ENCODE measurements at places on chromosomes 1 and 21.

GRCh38 chr1:205579711-205580110 lies 52.1 kb downstream of the ELK4 start:
- DNase-seq, result no peak

DNA sequence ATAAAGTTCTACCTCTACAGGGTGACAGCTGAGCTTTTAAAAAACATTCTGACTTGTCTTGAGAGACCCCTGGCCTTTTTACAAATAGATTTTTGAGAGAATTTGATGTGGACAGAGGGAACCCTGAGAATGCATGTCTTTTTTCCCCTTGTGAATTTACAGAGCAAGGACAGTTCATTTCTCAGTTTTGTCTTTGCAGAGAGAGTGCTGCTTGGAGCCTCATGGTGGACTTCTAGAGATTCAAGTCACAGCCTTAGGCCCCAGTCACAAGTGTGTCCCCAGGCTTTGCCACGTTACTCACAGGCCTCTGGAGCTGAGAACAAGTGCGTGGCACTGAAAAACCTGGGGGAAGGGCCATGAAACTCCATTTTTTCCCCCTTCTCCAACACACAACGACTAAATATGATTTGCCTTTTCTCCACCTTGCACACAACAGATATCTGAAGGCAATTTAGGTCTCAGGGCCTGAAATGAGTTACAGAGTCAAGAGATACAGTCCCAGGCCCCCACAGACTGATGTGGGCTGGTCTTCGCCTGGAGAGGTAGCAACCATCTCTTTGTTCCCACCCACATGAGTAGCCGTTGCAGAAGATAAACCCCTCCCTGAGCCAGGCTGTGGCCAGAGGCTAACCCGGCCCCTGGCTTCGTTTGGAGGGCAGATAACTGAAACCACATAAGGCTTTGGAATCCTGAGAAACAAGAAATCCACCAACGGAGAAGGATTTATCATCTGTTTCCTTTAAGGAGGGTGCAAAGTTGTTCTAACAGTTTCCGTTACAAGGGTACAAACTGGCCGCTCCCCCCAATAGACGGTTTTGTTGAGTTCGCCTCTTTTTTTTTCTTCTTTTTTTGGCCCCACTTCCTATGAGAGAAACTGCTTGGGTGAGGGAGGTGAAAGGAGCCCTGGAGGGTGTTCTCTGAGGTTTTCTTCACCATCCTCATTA lies 1.0 kb upstream of the PIGV start:
- peak; percentile 94 for DNase-seq

DNA sequence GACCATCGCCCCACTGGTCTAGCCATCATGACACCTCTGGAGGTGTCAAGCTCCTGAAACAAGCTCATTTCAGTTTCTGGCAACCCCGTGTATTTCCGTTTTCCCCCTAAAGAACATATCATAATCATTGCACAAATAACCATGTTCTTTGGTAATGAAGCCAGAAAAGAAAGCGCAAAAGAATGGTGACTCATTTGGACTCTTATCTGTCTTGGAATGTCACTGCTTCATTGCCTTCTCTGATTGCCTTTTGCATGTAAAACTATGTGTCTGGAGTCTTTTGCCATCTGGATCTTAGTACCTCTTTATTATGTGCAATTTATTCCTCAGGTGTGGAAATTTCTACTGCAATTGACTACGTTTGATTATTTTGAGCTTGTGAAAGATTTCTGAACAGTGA lies 110.5 kb downstream of the COLGALT2 start:
- peak; percentile 15 for DNase-seq

DNA sequence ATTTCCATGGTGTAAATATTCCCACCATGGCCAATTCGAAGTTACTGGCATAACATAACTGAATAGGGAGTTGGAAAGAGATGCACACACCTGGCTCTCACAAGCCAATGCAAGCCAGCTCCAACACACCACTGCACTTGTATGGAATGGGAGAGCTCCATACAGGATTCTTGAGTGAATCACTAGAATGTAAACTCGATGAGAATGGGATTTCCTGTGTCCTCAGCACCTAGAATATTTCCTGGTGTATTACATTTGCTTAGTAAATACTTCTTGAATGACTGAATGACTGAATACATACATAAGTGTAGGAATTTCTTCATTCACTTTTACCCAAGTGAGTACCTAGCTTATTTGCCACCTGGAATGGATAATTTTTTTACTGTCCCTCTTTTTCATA lies 16.2 kb upstream of the PPIE start:
- DNase-seq, result no peak

DNA sequence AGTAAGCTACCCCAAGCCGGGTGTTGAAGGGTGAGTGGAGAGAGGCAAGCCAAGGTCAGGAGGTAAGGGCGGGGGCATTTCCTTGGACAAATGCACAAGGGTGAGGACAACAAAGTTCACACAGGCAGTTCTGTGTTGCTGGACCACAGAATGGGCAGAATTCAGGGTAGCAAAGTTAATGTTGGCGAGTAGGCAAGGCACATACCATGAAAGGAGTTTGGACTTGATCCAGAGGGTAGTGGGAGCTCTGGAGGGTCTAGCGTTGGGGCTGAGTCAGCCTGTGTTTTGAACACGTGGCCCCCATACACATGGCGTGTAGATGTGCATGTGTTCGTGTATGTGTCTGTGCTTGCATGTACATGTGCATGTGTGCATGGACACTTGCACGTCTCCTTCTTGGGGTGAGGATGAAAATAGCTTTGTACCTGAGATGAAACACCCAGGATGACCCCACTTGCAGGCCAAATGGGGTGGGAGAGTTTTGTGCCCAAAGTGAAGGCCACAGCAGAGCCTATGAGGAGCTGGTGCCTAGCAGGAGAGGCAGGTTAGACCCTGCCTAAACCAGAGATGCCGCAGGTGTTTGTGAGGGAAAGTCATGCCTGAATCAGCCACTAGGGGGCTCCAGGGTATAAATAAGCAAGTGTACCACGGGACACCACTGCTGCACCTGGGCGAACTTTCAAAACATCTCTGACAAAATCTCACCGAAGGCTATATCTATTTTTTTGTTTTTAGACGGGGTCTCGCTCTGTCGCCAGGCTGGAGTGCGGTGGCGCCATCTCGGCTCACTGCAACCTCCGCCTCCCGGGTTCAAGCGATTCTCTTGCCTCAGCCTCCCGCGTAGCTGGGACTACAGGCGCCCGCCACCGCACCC lies 21.8 kb downstream of the SLC27A3 start:
- DNase-seq, result peak; percentile 68

DNA sequence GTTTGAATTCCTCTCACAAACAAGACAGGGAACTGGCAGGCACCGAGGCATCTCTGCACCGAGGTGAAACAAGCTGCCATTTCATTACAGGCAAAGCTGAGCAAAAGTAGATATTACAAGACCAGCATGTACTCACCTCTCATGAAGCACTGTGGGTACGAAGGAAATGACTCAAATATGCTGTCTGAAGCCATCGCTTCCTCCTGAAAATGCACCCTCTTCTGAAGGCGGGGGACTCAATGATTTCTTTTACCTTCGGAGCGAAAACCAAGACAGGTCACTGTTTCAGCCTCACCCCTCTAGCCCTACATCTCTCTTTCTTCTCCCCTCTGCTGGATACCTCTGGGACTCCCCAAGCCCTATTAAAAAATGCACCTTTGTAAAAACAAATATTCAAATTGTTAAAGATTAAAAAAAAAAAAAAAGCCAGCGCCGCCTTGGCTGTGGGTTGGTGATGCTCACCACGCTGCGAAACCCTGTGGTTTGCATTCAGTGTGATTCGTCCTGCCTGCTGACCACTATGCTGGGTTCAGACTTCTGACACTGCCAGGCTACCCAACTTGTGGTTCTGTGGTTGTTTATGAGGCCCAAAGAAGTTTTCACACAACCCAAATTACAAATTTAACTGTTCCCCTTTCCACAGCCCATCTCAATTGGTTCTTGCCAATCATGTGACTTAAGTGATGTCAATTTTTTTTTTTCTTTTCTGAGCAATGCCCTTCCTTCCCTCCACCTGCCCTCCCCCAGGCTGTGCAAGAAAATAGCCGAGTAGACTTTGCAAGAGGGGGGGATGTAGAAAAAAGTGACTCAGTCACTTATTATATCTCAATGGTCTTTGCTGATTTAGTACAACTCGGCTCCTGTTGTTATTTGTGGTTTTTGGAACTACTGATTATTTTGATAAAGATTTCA lies at the start of gene RUNX1:
Gene RUNX1 (minus strand): TSS at position 597 of the 912 bp plus-strand sequence.
- DNase-seq, result peak; percentile 99

- no peak for DNase-seq
These were observed 58.6 kb upstream of the GRIK3 start for GRCh38 chr1:37092937-37093336.

- DNase-seq, result no peak
These were observed 32.7 kb upstream of the MTR start for GRCh38 chr1:236762410-236762809.

DNA sequence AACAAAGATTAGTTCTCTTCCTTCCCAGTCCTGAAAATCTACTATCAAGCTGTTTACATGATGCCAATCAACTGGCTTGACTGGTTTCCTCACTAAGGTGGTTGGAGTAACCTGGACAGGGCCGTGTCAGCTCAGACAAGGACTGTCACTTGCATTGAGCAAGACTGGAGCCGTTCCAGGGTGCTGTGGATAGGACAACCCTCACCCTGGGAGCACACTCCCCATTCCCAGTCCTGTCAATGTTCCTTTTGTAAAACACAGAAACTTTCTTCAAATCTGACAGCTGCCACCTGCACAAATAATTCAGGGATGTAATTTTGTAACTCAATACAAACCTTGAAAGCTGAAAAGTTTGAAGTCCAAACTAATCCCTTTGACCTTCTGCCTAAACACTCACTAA lies 31.4 kb downstream of the PLPP3 start:
- no peak for DNase-seq

GRCh38 chr21:41371685-41372030 lies 9.8 kb downstream of the MX2 start:
- DNase-seq, result no peak

DNA sequence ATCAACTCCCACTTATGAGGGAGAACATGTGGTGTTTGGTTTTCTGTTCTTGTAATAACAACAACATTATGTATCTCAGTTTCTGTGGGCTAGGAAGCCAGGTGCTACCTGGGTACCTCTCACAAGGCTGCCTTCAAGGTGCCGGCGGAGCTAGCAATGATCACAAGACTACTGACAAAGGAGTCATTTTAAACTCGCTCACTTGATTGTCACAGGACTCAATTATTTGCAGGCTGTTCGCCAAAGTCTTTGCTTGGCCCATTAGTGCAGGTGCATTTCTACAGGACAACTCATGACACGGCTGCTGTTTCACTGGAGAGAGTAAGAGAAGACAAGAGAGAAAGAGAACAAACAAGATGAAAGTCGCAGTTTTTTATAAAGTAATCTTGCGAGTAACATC lies 1237.4 kb upstream of the TMPRSS15 start:
- DNase-seq, result no peak

- peak; percentile 14 for DNase-seq
These were observed 24.0 kb upstream of the C1orf21 start for GRCh38 chr1:184362876-184363275.

DNA sequence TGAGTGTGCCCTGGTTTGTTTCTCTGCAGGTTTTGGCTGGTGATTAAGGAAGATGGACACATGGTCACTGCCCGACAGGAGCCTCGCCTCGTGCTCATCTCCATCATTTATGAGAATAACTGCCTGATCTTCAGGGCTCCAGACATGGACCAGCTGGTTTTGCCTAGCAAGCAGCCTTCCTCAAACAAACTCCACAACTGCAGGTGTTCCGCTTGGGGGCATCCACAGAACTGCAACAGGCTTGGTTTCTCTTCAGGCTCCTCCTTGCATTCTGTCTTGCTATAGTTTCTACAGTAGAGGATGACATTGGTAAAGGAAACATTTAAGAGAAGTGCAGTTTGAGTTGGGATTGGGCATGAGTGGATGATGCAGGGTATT lies 6.8 kb downstream of the MTARC2 start:
- DNase-seq, result no peak

GRCh38 chr1:66725885-66726665 lies 26.2 kb upstream of the DYNLT5 start:
- peak; percentile 68 for DNase-seq

DNA sequence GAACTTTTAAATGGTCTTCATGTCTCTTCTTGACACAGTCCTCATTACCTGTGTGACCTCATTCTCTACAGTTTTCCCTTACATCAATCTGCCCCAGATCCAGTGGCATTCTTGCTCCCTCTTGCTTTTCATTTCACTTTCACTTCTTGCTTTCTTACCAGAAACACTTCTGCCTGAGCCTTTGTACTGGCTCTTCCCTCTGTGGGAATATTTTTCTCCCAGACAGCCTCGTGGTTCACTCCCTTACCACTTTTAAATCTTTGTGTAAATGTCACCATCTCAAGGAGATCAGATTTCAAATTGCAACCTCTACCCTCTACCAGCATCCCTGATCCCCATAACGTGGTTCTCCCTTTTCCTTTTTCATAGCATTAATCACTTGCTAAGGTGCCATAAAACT lies 73.2 kb downstream of the DISC1 start:
- DNase-seq, result peak; percentile 40

DNA sequence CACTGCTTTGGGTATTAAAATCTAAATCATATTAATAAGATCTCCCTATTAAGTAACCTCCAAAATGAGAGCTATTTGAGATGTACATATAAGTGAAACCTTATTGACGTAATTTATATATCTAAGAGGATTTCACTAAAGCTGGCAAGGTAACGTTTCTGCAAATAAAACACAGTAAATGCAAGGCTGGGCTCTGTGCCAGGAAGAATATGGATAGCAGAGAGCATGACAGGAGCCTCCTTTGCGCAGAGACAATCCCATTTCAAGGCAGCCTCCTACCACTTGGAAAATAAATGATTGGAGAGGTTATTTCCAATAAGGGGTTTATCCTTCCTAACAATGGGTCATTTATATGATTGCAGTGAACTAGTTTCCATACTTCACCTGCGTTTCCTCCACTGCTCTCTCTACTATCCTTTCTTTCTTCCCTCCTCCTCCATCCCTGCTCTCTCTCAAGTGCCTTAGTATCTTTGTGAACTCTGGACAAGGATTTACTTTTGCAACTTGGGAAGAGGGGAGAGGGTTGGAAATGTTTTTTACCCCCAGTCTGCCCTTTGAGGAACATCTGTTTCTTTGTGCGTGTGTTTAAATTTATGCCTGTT lies 3.0 kb upstream of the NFIA start:
- no peak for DNase-seq

DNA sequence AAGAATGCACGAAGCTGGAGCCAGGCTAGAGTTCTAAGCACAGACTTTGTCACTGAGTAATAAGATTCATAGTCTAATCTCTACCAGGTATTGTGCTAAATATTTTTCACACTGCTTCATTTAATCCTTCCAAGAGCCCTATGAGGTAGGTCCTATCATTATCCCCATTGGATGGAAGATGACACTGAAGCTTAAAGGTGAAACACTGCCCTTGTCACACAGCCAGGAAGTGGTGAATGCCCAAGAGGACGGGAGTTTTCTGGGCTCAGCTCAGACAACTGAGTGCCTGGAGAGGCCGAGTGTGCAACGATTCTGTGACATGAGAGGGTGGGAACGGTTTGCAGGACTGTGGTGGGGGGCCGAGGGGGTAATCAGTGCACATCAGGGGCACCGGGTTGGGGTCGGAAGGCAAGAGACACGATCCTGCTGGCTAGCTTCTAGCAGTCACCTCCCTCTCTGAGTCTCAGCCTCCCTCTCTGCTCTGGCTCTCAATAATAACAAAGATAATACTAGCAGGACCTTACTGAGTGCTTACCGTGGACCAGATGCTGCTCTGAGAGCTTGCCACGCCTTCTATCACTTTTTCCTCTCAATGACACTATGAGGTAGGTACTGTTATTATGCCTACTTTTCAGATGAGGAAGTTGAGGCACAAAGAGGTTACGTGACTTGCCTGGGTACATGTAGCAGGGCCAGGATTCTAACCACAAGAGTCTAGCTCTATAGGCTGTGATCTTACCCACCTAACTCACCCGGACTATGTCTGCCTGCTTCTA lies 12.4 kb downstream of the KCNQ4 start:
- DNase-seq, result no peak

All from M059J (cell line).